ENCODE measurements at places on chromosomes 6 and 20.
A peak's percentile ranks its signal among the peaks of the same experiment; 100 is the strongest.

GRCh38 chr6:22240025-22240424, 56.8 kb downstream of the PRL start:
- no peak for DNase-seq

- no peak for DNase-seq
Observed at GRCh38 chr6:125302840-125303511, 1.2 kb upstream of the HDDC2 start.

GRCh38 chr6:2986722-2987221, 12.9 kb upstream of the NQO2 start:
- peak; percentile 36 for DNase-seq

DNA sequence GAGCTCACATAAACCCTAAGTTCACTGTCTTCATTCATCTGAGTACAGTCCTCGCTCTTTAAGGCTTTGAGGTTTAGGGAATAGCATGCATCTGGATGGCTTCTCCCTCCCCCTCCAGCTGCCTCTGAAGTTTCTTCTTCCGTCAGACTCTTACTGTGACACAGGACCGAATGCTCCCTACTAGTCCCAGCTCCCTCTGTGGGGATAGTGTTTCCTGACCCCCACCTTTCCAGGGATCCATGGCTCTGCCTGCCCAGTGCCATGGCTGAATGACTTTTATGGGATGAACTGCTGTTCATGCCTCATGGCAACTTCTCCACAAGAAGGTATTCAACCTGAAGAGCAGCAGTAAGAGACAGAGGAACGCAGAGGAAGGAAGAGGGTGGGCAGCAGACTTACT, 79.8 kb upstream of the EMILIN3 start:
- no peak for DNase-seq

- DNase-seq: no peak
Observed at GRCh38 chr6:136463743-136464142, 86.5 kb downstream of the MAP7 start.

DNA sequence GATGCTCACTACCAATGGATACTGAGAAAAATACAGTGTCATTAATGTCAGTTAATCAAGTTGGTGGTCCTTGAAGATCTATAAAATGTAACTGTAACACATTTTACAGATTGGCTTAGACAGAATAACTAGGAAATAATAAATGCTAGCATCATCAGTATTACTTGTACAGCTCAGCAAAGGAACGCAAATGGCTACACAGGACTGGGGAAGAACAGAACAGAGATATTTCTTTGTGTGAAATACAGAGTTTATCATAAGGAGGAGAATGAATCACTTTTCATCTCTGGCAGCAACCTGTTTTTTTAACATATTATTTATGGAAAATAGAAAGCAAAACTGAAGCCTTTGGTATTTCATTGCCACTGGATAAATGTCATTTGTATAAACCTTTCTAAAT, 8.2 kb upstream of the QKI start:
- no peak for DNase-seq

- DNase-seq: no peak
Observed at GRCh38 chr6:135871878-135872277, 20.4 kb downstream of the PDE7B start.

DNA sequence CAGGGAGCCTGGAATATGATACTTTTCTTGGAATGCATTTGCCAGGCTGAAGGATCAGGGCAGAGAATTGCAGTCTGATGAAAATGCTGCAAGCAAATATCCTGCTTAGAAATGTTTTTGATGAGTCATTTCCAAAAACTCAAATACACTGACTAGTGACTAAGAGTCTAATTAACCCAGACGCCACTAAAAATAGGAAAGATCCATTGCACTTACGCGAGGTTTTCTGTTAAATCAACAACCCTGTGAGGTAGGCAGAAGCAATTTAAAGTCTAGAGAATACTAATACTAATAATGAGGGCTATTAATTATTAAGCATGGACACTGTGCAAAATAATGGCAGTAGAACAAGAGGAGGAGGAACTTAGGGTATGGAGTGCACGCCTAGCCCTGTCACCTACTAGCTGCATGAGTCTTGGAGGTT, 130.1 kb upstream of the DOK5 start:
- DNase-seq: no peak

- DNase-seq: no peak
Observed at GRCh38 chr6:12058172-12058961, 46.3 kb downstream of the HIVEP1 start.

DNA sequence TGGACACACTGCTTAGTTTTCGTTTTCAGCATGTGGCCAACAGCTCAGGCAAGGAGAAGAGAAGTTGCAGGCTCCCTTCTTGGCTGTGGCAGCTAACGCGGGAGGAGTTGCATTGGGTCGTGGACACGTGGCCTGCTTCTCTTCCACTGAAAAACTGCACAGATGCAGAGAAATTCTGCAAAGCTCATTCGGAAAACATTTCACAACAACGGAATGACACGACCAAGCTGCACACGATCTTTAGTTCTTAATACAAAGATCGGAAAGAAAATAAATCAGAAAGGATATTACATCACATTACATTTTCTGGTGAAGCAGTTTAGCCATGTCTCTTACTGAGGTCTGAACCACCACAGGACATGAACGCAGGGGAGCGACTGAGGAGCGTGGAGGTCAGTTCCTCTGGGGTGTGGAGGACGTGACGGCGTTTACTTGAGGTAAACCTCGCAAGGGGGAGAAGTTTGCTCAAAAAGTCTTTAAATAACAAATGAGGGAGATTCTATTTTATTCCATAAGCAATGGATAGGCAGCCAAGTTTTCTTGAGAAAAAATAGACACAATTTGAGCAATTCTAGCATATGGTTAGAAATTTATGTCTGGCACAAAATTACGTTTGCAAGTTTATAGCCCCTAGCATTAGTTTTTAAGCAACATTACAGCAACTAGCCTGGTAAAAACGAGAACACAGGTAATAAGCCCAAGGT, 178.3 kb downstream of the THBS2 start:
- no peak for DNase-seq

GRCh38 chr6:48032151-48032550, 78.8 kb downstream of the PTCHD4 start:
- peak; percentile 62 for DNase-seq

DNA sequence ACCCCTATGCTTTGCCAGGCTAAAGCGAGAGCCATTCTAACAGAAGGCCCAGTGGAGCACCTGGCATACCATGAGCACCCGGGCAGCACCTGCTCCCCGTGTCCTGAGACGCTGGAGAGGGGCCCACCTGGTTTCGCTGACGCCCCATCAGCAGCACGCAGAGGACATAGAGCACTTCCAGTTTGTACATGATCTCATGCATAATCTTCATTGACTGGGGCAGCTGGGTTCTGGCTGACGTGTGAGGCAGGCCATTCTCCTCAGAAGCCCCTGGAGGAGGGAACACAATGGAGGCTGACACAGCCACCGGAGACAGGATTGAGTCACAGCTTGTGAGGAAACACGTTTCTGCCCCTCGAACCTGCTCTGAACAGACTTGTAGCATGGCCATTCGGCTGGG, 65.4 kb downstream of the MYH7B start:
- DNase-seq: no peak

DNA sequence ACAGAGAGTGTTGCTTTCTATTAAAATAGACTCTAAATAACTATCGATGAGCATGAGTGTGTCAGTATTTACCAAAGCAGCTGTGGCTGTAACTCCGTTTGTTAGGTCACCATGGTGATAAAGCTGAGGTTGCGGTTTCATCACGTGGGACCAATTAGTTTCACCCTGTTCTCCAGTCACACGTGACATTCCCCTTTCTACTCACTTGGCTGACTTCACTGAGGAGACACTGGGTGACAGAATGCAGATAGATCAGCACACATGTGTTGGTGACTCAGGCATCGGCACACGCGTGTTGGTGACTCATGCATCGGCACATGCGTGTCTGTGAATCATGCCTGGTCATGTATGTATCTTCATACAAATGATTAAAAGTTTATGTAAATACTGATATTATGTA, 285.4 kb downstream of the THBS2 start:
- peak; percentile 31 for DNase-seq

DNA sequence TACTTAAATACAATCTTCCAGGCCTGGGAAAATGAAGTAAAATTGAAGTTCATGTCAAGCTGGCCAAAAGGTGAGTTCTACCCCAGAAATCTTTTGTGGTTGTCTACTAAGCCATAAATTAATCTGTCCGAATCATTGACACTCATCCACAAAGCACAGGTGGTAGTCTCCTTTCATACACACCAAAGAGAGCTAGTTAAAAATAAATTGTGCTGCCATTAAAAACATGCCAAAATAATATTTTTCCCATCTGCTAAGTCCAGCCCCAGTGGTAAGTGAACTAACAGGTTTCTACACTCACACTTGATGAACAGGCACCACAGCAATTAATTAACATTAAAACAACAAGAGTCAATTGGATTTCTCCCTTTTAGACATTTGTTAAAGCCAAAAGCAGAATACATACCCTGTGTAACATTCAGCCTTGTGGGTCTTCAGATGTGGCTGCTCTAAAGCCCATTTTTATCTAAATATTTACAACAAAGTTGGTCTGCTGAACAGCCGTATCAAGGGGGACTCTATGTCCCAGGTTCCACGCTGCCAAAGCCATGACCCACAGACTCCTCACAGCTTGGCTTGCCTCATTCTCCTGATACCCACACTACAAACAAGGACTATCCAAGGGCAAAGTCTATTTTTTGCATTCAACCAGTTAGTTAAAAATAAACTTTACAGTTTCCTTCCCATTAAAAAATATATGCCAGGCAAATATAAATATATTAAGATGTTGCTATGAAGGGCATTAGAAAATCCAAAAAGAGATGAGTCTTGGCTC, 490.4 kb downstream of the BMP2 start:
- no peak for DNase-seq

DNA sequence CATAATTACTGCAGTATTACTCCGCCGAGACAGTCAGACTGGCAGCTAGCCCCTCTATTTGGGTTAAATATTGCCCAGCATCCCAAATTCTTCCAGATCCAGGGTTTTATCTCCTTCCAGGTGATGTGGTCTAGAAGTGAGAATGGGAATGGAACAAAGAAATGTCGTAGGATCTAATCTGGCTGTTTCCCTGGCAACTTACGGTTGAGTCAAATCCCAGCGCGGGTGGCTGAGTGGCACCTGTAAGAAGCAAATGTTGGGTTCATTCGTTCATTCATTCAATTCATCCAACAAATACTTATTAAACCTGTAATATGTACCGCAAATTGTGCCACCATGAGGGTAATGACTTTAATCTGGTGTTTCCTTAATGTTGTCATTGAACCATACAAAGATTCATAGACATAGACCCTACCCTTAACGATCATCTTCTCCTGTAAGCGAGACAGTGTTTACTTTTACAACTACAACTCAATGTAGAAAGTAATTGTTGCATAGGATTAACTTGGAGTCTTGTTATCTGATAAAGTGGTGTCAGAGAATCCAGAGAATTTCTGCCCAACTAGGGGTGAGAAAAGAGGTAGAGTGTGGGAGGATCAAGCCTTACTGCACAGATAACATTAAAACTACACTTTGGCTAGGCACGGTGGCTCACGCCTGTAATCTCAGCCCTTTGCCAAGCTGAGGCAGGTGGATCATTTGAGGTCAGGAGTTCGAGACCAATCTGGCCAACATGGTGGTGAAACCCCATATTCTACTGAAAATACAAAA, 91.3 kb upstream of the ADGRF1 start:
- DNase-seq: no peak

DNA sequence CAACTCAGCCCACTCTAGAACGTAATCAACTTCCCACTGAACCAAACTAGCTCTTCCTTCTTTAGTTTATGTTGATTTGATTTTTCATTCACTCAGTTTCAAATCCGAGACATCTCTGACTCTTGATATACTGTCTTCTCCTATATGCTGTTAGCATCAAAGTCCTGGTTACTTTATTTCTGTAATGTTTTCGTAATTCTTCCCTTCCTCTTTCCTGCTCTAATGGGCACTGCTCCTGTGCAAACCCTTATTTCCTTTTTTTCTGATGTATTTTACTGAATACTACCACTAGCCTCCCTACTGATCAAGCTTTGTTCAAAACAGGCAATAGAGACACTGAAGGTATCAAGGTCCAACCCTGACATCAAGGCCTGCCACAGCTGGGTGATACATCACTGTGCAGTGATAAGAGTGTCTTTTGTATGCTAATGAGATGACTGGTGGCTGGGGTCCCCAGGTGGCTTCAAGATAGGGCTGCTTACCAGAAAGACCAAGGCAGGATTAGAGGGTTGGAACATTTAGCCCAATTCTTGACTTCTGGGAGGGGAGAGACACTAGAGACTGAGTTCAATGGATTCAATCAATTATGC, 95.2 kb downstream of the KIF13A start:
- DNase-seq: no peak

DNA sequence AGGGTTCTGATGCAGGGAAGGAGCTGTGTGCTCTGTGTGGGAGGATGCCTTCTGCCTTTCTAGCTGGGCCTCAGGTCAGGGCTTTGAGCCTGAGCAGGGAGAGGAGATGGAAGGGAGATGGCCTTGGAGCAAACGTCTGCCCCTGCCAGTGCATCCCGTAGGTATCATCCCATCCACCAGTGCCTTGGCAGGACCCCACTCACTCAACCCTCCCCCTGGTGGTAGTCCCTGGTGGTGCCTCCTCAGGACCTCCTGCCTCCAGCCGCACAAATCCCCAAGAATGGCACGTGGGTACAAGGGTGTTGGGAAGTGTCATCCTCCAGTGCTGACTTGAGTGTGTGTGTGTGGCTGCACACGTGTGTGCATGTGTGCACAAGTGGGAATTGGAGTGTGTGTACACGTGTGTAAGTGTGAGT, 23.1 kb upstream of the MICB start:
- no peak for DNase-seq

DNA sequence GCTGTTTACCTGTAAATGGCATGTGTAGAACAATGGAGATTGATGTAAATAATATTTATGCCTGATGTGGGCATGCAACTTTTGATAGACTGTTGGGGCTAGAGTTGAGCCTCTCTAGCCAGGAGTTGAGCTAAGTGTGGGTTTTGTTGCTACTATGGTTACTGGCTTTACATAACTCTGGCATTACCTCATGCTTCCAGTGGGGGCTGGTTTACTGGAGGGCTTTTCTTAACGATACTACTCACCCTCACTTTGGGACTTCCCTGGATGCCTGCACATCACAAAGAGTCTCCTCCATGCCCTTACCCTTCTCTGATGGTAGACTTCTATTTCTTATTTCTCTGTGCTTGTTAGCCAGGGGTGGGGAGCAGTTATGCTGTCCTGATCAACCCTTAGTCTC, 524.6 kb upstream of the CDH4 start:
- DNase-seq: no peak

DNA sequence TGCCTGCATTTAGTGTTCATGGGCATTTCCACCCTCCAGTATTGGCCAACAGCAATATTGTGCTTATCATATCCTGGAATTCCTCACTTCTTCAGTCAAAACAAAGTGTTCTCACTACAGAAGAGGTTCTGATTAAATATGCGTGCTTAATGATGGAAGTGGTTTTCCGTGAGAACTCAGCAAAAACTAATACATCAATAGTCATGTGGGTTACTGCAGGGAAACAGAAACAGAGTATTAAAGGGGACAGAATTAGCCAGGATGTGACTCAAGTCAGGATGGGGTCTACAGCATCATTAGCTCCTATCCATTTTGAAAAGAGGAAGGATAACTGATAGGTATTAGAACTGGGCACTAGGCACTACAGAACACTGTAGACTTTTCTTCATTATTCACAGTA, 384.6 kb downstream of the CDKAL1 start:
- DNase-seq: peak; percentile 81

GRCh38 chr6:152386131-152386530, 251.0 kb downstream of the SYNE1 start:
- DNase-seq: no peak
